ENCODE measurements at places on chromosomes 16 and 17.

- peak; percentile 53 for DNase-seq
Observed at GRCh38 chr16:31130336-31130891, 5.1 kb downstream of the PRSS8 start.

- no peak for DNase-seq
Observed at GRCh38 chr16:73420244-73420643, 372.3 kb upstream of the ZFHX3 start.

DNA sequence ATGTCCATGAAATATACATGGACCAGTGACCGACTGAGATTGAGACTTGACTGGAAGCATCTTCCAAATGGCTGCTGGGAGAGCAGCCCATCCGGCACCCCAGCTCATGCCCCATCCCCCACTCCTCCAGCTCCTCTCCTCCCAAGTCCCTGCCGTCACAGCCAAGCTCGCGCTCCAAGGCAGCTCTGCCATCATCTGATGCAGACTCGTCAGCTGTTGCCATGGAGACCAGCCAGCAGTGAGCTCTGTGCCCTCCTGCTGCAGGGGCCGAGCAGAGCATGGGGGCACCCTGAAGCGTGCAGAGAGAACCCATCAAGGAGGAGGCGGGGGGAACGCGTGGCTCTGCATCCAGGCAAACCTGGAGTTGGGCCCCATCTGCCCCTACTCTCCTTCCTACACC, 74.5 kb upstream of the TNRC6C start:
- DNase-seq, result no peak

DNA sequence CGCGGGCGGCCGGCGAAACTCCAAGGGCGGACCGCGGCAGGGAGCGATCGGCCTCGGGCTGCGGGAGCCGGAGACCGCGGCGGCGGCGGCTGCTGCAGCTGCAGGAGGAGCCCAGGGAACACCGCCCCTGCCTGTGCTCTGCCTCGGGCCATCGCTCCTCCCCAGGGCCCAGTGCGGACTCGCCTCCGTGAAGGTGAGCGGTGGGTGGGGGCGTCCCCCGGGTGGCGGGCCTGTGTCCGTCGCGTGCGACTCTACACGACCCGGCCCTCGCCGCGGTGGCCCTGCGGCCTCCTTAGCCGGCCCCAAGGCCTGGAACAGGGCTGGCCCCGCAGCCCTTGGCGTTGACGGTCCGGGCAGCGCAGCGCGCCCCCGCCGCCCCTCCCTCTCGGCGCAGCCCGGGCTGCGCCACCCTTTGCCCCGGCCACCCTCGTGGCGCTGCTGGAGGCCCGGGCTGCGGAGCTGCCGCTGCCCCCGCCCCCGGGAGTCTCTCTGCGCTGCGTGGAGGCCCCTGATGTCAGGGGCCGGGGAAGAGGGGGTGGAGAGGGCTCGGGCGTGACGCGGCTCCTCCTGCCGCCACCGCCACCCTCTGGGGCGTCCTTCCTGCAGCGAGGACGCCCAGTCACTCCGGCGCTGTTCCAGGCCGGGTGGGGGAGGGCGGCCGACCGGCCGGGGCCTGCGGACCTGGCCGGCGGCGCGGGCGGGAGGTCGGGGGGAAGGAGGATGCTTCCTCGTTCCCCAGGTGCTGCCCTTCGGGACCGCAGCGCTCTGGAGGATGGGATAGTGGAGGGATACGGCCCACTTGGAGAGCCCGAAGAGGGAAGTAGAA, 485 bp downstream of the DYNLL2 start:
- DNase-seq, result peak; percentile 41

DNA sequence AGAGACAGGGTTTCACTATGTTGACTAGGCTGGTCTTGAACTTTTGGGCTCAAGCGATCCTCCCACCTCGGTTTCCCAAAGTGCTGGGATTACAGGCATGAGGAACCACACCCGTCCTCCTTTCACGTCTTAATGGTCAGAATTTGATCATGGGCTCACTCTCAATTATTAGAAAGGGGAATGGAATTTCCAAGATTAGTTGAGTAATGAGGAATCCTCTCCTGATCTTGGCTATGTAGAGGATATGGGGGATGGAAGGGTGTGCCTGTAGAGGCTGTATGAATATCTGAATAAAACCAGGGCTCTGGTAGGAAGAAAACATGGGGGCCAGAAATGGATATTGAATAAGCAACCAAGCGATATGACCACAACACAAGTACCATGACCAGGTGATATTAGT, 25.9 kb upstream of the SMURF2 start:
- no peak for DNase-seq

DNA sequence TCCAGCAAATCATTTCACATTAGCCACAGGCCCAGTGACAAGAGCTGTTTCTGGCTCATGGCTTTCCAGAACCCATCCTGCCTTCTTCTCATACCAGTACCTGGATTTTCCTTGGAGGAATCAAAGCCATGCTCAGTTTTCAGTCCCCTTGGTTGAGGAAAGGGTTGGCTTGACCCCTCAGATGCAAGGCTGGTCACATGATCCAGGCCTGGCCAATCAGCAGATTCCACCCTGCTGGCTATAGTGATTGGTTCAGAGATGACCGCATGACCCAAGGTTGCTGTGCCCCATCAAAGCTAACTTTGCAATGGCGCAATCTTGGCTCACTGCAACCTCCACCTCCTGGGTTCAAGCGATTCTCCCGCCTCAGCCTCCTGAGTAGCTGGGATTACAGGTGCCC, 45.0 kb downstream of the MMP15 start:
- DNase-seq, result no peak

- no peak for DNase-seq
Observed at GRCh38 chr16:718922-719321, 2.0 kb upstream of the ANTKMT start.

- DNase-seq, result no peak
Observed at GRCh38 chr17:74466828-74467184, 372 bp downstream of the CD300A start.

DNA sequence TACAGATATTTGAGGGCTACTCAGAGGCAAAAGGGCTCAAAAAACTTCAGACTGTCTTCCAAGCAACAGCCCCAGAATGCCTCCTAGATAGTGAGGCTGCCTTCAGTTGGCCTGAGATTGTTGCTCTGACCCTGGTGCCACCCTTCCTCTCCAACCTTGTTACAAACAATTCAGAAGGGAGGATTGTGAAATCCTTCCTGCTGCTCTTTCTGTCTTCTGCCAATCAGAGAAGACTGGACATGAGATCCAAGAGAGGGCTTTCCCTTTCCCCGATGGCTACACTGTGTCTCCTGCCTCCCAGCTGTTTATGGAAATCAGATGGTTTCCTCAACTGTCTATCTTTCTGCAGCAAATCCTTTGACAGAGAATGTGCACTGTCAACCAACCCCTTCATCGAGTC, 419.9 kb downstream of the CDH13 start:
- no peak for DNase-seq

DNA sequence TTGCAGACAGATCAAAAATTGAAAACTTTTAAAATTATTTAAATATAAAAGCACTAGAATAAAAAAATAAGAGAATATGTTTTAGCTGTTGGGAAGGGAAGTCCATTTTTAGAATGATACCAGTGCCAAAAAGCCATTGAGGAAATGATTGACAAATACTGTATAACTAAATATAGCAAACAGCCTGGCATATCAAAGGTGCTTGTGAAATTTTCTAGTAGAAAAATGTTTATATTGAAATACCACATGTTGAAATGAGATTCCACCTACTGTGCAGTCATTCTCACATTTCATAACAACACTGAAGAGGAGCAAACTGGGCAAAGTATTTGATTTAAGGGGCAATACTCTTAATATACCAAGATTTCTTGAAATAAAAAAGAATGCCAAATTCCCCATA, 183.5 kb downstream of the PHKB start:
- no peak for DNase-seq

DNA sequence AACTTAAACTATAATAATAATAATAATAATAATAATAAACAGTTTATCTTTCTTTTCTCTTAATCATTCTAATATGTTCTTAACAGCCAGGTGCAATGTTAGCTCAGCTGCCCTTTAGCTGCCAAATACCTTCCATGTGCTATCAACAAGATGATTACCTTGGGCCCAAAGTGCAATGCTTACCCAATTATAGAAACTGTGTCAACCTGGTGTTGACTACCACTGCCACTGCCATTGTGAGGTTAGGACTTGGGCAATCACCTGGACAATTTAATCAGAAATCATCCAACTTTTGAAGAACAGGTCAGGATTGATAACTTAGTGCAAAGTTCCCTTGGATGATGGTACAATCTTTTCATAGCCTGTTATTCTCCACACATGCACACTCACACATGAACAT, 371.8 kb upstream of the SALL1 start:
- no peak for DNase-seq

DNA sequence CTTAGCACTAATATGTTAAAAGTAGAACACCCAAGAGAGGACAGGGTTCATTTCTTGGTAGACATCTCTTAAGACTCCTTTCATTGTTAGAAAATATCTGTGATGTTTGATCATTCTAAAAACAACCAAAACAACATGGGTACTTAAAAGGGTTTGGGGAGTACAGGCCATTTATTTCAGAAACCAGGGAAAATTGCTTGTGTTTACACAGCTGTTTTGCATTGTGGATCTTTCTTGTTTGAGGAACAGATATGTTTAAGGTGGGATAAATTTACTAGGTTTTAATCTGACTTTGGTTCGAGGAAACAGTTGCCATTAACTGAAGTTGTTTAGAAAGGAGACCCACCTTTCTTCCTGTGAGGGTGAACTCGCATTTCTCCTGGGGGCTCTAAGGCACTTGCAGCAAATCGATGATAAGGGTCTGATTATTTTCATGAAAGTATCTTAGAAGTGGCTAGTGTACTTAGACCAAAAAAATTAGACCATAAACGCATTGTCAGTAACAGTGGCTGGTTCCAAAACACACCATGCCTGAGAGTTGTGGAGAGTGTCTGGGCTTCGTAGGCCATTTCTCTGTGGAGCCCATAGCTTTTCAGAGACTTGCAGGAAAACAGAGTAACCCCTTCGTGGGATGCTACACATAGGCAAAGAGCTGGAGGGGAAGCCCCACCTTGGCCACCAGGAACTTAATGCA, 17.6 kb downstream of the CLUAP1 start:
- DNase-seq, result no peak

GRCh38 chr17:61325382-61326073, 74.1 kb upstream of the TBX2 start:
- no peak for DNase-seq

- no peak for DNase-seq
Observed at GRCh38 chr16:55263271-55264250, 60.4 kb upstream of the IRX6 start.

- DNase-seq, result no peak
Observed at GRCh38 chr17:81429821-81430551, 34.7 kb downstream of the BAHCC1 start.

- no peak for DNase-seq
Observed at GRCh38 chr16:80390871-80391489, 149.8 kb upstream of the DYNLRB2 start.

GRCh38 chr17:17693253-17694168, 12.3 kb downstream of the RAI1 start:
- no peak for DNase-seq
